Cardiac atrium fibroblast (primary cell): ENCODE measurements at places on chromosomes 4 and X. TPM values are rescaled to one million over a fixed set of nuclear protein-coding genes. Genes with fewer than 3 reads are reported as not detected.

The EPGN gene
- total RNA-seq = 0.97 TPM in 1 of 2 replicates, not detected in the other

The LNX1 gene
- 2.9 and 7.6 TPM in 2 replicates for total RNA-seq

The SPANXC gene
- total RNA-seq = not detected in 2 replicates

The CSN1S1 gene
- not detected in 2 replicates for total RNA-seq

The NAP1L2 gene
- not detected in 2 replicates for total RNA-seq

The BTK gene
- not detected in 2 replicates for total RNA-seq
